ENCODE measurements at places on chromosomes 5 and 9. TPM values are rescaled to one million over a fixed set of nuclear protein-coding genes. Genes with fewer than 3 reads are reported as not detected.

IL4 gene
- total RNA-seq = not detected

RETREG1 gene
- 0.81 TPM for total RNA-seq

LHX6 gene
- not detected for total RNA-seq

GDA gene
- not detected for total RNA-seq

QRFP gene
- total RNA-seq = not detected

PCDHA1 gene
- total RNA-seq = not detected

HMCN2 gene
- total RNA-seq = not detected

GPX8 gene
- not detected for total RNA-seq

GPR150 gene
- total RNA-seq = not detected

ZBED3 gene
- 0.12 TPM for total RNA-seq

XRCC4 gene
- total RNA-seq = 13.9 TPM

LCN15 gene
- total RNA-seq = not detected

CXCL14 gene
- not detected for total RNA-seq

SLC28A3 gene
- total RNA-seq = 0.07 TPM

CCL27 gene
- total RNA-seq = not detected

PDZD2 gene
- total RNA-seq = not detected

SLC34A1 gene
- not detected for total RNA-seq

PTGES gene
- not detected for total RNA-seq

PLCXD3 gene
- total RNA-seq = not detected

SSBP2 gene
- total RNA-seq = 11.3 TPM

ZFP2 gene
- not detected for total RNA-seq

MVB12B gene
- 13.3 TPM for total RNA-seq

OBP2B gene
- total RNA-seq = not detected

ANKRD18B gene
- 3.9 TPM for total RNA-seq

UNC13B gene
- total RNA-seq = 1.1 TPM

LCN1 gene
- not detected for total RNA-seq

GPX3 gene
- total RNA-seq = not detected

RAB3C gene
- total RNA-seq = not detected

LRRC14B gene
- not detected for total RNA-seq

BTNL9 gene
- not detected for total RNA-seq

LRRC19 gene
- total RNA-seq = not detected

PTPN3 gene
- 0.12 TPM for total RNA-seq

LSM11 gene
- 7.9 TPM for total RNA-seq

OMD gene
- not detected for total RNA-seq

CBY3 gene
- not detected for total RNA-seq

SCGB3A2 gene
- not detected for total RNA-seq

NSUN2 gene
- total RNA-seq = 111 TPM

PCDHGB3 gene
- 0.71 TPM for total RNA-seq

INSYN2B gene
- not detected for total RNA-seq

SPINK6 gene
- not detected for total RNA-seq

TERT gene
- 1.3 TPM for total RNA-seq

PIP5KL1 gene
- 3.7 TPM for total RNA-seq

ACTBL2 gene
- total RNA-seq = not detected

ENHO gene
- total RNA-seq = not detected

LRSAM1 gene
- 34.4 TPM for total RNA-seq

PHYHD1 gene
- 1.1 TPM for total RNA-seq

NR6A1 gene
- 3.8 TPM for total RNA-seq

DOLK gene
- total RNA-seq = 8.7 TPM

Measured in natural killer cell treated with Interleukin-12 subunit alpha and Interleukin-12 subunit beta and Interleukin-15 and Interleukin-18, amount 100 ng/mL, for 72 hours (primary cell).